ENCODE measurements at places on chromosomes 5 and 9. TPM values are rescaled to one million over a fixed set of nuclear protein-coding genes. Genes with fewer than 3 reads are reported as not detected.

Gene INSL4
- not detected for total RNA-seq

Gene PCDHA7
- 0.37 TPM for total RNA-seq

Gene ADCY2
- total RNA-seq: not detected

Gene PCDHGB1
- 0.73 TPM for total RNA-seq

Gene SH3TC2
- total RNA-seq: 1.2 TPM

Gene GPBP1
- 41.9 TPM for total RNA-seq

Gene CDH12
- not detected for total RNA-seq

Gene SMIM33
- total RNA-seq: not detected

Gene DNLZ
- 5.5 TPM for total RNA-seq

Gene RLN1
- not detected for total RNA-seq

Gene DCP2
- total RNA-seq: 20.5 TPM

Gene UBQLN1
- 113 TPM for total RNA-seq

Gene SEMA5A
- 11.0 TPM for total RNA-seq

Gene TLX3
- total RNA-seq: not detected

Gene FBP1
- not detected for total RNA-seq

Gene CERCAM
- 55.1 TPM for total RNA-seq

Gene ADAMTS6
- total RNA-seq: 68.6 TPM

Gene ZDHHC11
- 2.0 TPM for total RNA-seq

Gene IL3
- total RNA-seq: not detected

Gene NDUFAF2
- total RNA-seq: 38.2 TPM

Gene OR1J2
- 0.20 TPM for total RNA-seq

Gene HINT1
- 120 TPM for total RNA-seq
